ENCODE measurements at places on chromosomes 7 and 10.

GRCh38 chr7:99953649-99954048 is 22.2 kb downstream of the AZGP1 start:
- no peak for DNase-seq

DNA sequence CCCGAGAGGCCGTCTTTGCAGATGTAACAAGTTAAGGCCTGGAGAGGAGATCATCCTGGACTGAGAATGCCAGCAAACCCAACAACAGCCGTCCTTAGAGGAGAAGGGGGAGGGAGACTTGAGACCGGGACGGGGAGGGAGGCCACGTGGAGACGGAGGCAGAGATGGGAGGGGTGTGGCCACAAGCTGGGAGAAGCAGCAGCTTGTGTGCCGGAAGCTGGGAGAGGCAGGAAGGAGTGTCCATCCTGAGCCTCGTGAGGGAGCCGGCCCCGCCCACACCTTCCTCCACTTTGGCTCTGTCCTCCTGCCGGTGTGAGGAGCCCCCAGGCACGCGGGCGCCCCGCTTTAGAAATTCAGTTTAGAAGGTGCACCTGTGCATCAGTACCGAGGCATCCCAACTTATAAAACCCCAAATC is 95.7 kb downstream of the DNAJB6 start:
- DNase-seq: no peak

DNA sequence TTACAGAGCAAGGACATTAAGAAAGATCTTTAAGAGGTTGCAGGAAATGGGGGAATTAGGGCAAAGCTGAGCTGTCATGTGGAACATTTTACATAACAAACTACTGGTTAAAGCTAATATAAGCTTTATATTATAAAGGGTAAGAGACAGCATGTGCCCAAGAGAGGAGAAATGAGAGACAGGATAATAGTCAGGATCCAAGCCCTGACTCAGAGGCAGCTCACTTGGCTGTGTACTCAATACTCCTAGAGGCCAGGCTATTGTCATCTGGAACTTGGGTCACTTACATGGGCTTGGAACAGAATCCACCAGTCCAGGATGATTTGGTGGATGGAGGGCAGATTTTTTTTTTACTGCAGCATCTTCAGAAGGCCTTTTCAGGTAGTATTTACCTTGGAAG is 418.6 kb upstream of the ZMIZ1 start:
- no peak for DNase-seq

- peak; percentile 86 for DNase-seq
These were observed at the start of gene SPAG6 for GRCh38 chr10:22345301-22346095. SPAG6 (plus strand) TSS chr10:22345496; CDS start chr10:22345612, 116 bp downstream.

- DNase-seq: no peak
These were observed 286.2 kb downstream of the PLXNA4 start for GRCh38 chr7:132290021-132290420.
